ENCODE measurements at places on chromosomes 11 and 22. TPM values are rescaled to one million over a fixed set of nuclear protein-coding genes. Genes with fewer than 3 reads are reported as not detected.
A peak's percentile ranks its signal among the peaks of the same experiment; 100 is the strongest.

Gene MS4A6A
- total RNA-seq = not detected

Gene C11orf21
- not detected for total RNA-seq

Gene CRYBB2
- not detected for total RNA-seq

Gene GGT5
- 0.64 TPM for total RNA-seq

DNA sequence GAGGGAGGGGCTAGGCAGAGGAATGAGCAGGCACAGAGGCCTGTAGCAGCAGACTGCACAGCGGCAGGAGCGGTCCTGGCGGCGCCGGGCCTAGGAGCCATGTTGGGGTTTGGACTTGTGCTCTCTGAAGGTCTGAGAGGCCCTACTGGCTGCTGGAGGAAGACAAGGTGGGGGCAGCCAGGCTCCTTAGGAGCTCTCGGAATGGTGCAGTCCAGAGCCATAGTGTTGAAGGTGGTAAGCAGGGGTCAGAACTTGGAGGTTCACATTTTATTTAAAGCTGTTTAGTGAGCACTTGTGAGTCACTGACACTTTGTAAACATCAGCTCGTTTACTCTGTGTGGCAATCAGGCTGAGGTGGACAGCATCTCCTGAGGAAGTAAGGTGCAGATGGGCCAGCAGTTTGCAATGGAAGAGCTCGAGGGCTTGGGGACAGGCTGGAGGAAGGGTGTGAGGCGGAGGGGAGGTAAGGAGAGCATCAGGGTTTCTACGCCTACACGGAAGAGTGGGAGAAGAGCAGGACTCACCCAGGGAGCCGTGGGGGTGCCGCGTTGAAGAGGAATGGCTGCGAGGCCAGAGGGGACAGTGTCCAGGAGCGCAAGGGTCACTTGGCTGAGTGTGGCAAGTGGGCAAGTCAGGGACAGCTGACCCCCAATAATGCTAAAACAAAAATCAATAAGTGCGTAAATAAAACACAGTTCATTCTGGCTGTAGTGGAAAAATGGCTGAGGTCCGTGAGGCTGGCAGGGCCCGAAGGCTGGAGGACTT, 10.0 kb upstream of the TMEM191C start:
- no peak for DNase-seq

GRCh38 chr11:44718057-44718456, 8.7 kb upstream of the TSPAN18 start:
- DNase-seq = no peak

DNA sequence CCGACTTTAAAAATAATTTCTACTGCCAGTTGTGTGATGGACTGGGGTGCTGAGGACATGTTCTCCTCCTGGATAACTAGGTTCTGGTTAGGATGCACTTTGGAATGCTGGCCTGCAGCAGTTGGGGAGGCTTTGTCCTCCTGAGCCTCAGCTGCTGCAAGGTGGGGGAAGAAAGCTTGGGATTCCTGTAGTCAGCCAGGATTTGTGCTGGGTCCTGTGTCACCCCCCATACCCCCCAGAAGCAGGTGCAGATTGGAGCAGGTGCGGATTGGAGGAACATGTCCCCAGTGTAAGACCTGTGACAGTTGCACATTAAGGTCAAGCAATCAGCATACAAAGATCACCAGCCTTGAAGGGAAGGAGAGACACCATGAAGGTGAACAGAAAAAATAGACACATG, 51.1 kb downstream of the MED15 start:
- DNase-seq = no peak

DNA sequence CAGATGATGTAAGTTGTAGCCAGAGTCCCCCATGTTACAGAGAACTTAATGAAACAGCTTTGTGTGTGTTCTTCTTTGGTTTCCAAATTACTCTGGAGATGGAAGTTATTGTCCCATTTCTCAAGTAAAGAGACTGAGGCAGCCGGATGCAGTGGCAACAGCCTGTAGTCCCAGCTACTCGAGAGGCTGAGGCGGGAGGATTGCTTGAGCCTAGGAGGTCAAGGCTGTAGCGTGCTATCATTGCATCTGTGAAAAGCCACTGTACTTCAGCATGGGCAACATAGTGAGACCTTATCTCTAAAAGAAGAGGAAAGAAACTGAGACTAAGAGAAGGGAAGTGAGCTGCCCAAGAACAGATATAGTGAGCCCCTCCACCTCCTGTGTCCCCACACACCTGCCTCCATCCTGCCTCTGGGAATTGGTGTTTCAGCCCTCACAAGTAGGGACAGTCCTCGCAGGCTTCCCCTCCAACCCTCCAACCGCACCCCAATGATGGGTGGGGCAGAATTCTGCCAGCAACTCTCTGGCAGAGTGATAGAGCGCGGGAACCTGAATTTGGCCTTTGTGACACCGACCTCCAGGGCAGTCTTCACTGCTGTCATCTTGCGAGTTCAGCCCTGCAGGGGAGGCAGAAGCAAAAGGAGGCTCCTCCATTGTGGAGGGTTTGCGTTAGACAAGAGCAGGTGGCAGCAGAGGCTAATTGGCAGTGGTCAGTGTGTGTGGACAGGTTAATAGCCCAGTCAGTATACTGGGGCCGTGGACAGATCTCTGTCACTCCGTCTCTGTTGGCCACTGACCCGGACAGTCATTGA, 1.6 kb downstream of the PDXP start:
- DNase-seq = no peak

GRCh38 chr22:35743326-35743860, 25.7 kb downstream of the APOL5 start:
- no peak for DNase-seq

DNA sequence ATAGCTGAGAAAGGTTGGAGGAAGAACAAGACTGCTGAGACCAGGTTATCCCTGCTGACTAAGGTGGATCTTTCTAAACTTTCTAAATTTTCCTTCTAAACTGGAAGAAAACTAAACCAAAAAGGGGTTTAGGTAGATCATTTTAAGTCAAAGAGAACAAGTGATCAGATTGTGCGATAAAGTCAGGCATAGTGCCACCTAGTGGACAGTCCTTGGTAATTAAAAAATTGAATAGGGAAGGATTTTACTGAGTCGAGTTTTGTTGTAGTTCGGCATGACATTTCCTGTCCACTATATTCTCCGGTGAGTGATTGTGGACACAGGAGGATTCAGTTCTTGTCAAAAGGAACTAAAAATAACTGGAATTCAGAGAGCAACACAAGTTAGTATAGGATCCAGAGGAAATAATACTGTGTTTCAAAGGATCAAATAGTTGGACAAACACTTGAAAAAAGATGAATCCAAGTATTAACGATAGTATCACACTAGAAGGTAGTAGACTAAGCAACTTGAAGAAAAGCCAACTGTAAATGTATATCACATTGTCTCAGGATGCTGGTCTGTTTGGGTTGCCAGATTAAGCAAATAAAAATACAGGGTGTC, 1236.4 kb downstream of the FAM181B start:
- peak; percentile 0 for DNase-seq

- DNase-seq = no peak
These were observed 25.0 kb upstream of the KRTAP5-7 start for GRCh38 chr11:71502026-71502425.

DNA sequence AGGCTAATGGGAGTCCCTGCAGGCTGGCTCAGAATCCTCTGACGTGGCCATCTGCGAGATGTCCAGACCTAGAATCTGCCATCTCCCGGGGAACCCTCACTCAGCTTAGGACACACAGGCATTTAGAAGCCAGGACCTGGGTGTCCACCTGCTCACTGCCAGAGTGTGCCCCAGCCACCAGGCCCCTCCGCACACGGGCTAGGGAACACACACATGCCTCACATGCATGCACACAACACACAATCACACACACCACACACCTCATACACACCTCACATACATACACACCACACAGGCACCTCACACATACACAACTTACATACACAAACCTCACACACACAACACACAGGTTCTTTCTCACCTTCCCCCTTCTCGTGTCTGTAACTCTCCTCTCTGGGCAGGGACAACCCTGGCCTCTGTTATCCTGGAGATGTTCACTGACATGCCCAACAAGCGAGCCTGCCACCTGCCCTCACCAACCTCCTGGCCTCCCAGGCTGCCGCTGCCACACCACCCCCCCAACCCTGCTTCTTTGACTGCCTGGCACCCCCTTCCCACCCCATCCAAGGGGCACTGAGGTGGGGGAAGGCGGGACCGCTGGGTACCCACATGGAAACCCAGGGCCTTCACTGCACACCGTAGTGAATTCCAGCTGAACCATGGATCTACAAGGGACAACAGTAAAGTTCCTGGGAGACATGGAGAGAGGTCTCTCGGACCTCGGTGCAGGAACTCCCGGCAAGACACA, 38.1 kb downstream of the GNB1L start:
- DNase-seq = no peak

DNA sequence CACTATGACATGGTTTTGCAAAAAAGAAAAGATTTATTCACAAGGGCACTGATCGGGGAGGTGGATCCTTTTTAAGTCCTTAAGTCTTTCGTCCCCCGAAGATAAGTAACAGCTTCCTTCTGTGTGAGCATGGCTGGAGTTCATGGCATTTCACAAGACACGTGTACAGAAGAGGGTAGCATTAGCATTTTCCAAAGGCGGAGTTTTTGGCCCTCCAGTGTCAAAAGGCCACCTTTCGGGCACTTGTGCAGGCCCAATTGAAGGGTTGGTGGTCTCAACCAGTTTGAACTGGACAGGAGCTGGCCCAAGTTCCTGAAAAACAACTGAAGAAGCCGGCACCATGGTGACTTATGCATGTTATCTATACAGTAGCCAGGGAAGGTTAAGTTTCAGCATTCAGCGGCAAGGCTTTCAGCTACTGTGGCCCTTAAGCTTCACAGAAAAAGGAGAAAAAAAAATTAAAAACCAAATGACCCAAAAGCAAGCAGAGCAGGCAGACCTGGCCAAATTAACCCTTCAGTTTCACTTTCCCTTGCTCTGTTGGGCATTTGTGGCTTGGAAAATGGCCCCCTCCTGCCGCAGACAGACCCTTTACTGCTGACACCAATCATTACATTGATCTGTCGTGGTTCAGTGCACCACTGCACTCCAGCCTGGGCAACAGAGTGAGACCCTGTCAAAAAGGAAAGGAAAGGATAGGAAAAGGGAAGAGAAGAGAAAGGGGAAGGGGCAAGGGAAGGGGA, 18.7 kb downstream of the ZNF74 start:
- DNase-seq = no peak

DNA sequence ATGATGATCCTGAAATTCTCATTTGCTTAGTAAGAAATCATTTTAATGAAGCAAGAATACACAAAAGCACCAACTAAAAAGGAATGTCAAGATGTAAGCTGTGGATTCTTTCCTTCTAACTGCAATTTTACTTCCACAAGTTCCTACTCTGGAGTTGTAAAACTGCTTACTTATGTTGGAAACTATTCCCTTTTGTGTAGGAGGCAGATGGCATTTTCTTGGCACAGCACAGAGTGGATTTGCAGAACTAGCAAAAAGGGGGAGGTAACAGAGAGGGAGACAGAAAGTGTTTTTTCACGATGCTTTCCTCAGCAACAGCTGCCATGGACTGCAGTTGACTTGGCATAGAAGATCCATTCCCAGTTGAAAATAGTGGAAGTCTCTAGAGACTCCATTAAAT, 1112.0 kb upstream of the RAG2 start:
- no peak for DNase-seq

- no peak for DNase-seq
These were observed 25.5 kb upstream of the OSBPL5 start for GRCh38 chr11:3190600-3190999.

DNA sequence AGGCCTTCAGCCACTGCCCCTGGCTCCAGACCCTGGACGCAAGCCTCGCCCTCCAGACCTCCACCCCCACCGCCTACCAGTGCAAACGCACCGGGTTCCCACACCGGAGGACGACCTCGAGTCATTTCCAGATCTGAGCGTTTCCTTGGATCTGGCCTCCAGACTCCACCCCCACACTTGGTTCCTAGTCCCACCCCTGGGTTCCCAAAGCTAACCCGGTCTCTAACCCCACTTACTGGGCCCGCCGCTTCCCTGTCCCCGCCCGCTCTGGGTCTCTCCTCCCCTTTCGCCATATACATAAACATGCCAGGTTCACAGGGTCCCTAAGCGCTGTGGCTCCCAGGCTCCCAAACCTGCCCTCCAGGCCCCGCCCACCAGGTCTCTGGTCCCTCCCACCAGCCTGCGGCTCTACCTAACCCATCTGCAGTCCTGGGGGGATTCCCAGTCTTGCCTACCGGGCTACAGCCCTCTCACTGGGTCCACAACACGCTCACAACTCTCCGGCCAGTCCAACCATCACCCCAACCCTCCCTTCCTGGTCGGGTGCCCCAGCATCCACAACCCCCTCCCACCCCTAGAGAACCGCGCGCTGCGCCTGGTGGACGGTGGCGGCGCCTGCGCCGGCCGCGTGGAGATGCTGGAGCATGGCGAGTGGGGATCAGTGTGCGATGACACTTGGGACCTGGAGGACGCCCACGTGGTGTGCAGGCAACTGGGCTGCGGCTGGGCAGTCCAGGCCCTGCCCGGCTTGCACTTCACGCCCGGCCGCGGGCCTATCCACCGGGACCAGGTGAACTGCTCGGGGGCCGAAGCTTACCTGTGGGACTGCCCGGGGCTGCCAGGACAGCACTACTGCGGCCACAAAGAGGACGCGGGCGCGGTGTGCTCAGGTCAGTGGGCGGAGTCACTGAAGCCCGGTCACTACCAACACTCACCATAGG, 36.7 kb downstream of the CD6 start:
- no peak for DNase-seq

- no peak for DNase-seq
These were observed 470 bp downstream of the NUMA1 start for GRCh38 chr11:72079819-72080325.

GRCh38 chr11:35734669-35735410, 72.3 kb downstream of the TRIM44 start:
- DNase-seq = no peak

DNA sequence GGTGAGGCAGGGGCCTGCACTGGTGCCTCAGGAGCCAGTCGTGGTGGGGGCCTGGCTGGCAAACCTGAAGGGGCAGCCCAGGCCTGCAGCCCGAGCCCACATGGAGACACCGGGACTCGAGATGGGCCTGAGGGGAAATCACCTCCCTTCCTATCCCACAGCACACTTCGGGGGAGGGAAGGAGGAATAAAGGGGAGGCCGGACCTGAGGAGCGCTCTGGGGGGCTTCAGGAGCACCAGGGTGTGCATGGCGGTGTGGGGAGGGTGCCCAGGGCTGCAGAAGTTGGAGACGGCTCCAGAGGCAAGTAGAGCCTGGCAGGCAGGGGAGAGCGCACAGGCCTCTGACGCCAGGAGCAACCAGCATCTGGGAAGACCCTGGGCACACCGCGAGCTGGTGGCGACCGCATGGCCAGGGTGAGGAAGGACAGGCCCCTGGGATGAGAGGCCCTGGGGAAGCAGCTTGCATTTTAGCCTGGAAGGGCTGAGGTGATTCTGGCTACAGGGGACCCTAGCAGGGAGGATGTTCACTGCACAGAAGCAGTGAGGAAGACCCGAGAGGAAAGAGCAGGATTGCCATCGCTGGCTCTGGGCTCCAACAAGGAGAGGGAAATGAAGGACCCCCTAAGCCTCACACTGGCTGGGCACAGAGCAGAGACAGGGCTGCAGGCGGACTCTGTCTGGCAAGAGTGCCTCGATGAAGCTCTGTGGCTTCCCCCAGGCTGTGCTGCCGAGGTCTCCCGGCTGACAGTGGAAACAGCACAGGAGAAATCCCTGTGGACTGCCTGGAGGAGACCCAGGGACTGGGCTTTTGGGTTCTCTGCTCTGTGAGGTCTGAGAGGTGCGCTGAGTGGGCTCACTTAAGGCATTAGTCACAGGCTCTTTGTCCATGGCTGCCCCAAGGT, 457.7 kb downstream of the BRD1 start:
- DNase-seq = no peak

- DNase-seq = no peak
These were observed 5.5 kb downstream of the IL17REL start for GRCh38 chr22:50007057-50007511.

Data from Calu3 (cell line).